ENCODE measurements at places on chromosomes 3 and 15. TPM values are rescaled to one million over a fixed set of nuclear protein-coding genes. Genes with fewer than 3 reads are reported as not detected.

The CHRD gene
- 0.03 TPM for polyA plus RNA-seq

The CAMKV gene
- polyA plus RNA-seq = not detected

The MUC20 gene
- 3.8 TPM for polyA plus RNA-seq

The DLL4 gene
- polyA plus RNA-seq = 0.05 TPM

The PPP2R3A gene
- polyA plus RNA-seq = 0.10 TPM

The CCR8 gene
- polyA plus RNA-seq = not detected

The IMPG2 gene
- not detected for polyA plus RNA-seq

DNA sequence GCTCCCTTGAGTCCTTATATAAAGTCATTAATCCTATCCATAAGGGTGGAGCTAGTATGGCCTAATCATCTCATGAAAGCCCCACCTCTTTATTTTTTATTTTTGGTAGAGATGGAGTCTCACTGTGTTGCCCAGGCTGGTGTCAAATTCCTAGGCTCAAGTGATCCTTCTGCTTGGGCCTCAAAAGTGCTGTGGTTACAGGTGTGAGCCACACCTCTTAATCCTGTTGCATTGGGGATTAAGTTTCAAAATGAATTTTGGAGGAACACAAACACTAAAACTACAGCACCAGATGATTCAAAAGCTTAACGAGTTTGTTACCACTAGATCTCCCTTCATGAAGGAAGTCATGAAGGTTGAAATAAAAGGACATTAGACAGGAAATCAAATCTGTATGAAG, 27.7 kb downstream of the RAB7A start:
- DNase-seq = no peak

GRCh38 chr3:163382183-163382582, 1696.1 kb downstream of the SI start:
- no peak for DNase-seq

GRCh38 chr3:195715583-195716266, 5.1 kb upstream of the MUC20 start:
- no peak for DNase-seq

GRCh38 chr3:86800116-86800515, 190.8 kb downstream of the VGLL3 start:
- no peak for DNase-seq

GRCh38 chr3:45826321-45826720, 15.6 kb downstream of the LZTFL1 start:
- no peak for DNase-seq

Measured in CD14-positive monocyte (primary cell).